Renal cortex interstitium (tissue), 15 donors: ENCODE measurements at places on chromosomes 11 and 22. TPM values are rescaled to one million over a fixed set of nuclear protein-coding genes. Genes with fewer than 3 reads are reported as not detected.

GRCh38 chr11:117586392-117586791 is 210.6 kb downstream of the DSCAML1 start:
- DNase-seq = no peak

DNA sequence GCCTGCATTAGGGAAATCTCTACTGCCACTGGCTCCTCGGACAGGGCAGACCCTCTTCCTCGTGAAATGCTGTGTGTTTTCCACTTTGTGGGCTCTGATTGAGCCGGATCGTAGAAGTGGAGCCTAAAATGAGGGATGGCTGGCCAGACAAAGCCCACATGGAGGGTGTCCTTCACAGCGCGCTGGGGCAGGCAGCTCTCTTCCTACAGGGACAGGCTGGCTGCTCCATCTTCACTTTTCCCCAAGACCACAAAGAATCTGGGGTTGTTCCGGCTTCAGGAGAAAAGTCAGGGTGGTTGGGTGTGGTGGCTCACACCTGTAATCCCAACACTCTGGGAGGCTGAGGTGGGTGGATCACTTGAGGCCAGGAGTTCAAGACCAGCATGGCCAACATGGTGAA is 94.9 kb downstream of the MORC2 start:
- no peak for DNase-seq

MAP6 gene
- polyA plus RNA-seq = 8.1 TPM

DNA sequence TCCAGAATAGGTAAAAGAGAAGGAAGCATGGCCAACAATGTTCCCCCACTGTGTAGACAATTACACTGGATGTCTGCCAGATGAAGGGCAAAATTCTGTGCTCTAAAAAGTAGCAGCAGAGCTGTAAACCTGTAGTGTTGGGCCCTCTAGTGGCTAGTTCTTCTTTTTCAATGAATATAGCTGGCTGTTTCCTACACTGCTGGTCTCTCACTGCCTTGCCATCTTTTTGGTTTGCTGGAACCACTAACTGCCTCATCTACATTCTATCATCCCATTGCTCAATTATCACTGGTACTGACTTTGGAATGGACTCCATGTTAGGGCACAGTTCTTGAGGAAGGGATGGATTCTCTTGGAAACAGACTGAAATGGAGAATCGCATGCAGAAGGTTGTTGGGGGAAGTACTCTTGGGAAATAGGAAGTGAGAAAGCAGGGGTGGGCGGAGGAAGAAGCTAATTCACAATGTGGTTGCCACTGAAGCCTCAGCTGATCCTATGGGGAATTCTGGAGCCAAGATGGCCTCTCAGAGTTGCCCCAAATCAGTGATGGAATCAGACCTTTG is 17.9 kb downstream of the KCNE3 start:
- peak; percentile 47 for DNase-seq

- no peak for DNase-seq
Observed at GRCh38 chr11:36578458-36578857, 10.7 kb downstream of the RAG1 start.

- DNase-seq = no peak
Observed at GRCh38 chr22:45399712-45400445, 13.5 kb downstream of the SMC1B start.

INS gene
- polyA plus RNA-seq = not detected

DNA sequence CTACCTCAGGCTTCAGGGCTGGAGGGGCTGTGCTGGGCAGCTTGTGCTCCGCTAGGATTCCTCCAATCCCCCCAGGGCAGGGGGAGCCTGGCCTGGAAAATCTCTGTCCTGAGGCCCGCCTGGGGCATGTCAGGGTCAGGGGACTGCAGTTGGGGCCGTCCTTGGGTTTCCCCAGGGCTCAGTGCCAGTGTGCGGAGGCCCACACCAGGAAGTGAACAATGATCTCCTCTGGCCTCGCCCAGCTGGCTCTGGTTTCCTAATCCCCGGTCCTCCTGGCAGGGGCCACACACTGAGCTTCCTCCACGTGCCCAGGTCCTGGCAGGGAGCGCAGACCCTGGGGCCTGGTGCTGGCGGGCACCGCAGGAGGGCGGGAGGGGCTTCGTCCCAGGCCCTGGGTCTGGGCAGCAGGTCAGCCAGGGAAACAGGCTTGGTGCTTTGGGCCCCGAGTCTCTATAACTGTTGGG is 1.4 kb upstream of the MUC2 start:
- no peak for DNase-seq

- DNase-seq = no peak
Observed at GRCh38 chr22:47191671-47192650, 429.5 kb downstream of the TBC1D22A start.

DDTL gene
- 7.6 TPM for polyA plus RNA-seq

DNA sequence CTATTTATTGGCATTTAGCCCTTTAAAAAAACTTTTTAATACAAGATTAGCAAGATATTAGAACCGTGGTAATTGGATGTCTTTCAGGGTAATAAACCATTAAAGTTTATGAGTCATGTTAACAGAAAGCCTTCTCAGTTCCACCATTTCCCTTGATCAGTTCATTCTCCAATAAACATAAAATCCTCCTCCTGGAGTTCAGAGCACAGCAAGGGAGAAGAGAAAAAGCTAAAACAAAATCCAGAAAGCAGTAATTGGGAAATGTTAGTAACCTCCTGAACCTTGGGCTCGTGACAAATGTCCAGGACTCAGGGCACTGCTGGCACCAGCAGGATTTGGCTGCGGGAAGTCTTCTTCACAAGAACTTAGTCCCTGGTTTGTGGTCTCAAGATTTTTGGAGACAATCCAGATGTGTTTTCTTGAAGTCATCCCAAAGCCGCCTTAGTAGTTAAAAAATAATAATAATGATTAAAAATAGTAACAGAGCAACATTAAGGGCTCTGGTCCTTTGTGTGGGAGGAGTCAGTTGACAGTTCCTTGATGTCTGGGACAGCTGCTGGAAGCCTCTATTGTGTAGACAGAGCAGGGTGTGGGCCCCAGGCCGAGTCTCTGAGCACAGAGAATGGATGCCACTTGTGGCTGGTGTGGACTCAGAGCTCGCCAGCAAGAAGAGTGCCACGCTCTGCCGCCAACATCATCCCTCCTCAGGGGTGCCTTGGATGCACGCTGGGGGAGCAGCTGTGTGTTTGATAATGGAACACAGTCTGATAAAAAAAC is 43.4 kb upstream of the PITPNB start:
- peak; percentile 10 for DNase-seq

DNA sequence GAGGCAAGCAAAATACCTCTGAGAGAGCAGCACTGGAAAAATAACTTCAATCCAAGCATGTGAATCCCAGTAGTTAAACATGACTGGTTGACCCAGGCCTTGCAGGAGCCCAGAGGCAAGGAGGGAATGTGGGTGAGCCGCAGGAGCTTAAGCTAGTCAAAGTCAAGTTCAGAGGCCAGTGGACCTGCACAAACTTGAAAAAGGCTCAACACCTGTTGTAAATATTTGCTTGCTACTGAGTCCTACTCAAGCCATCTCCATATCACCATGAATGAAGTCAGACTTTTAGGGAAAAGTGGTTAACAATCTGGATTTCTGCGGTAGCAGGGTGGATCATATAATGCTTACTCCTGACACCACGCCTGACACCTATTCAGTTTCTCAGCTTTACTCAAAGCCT is 4.8 kb upstream of the CAT start:
- no peak for DNase-seq

TNKS1BP1 gene
- polyA plus RNA-seq = 64.2 TPM

SLC22A12 gene
- 3.3 TPM for polyA plus RNA-seq

DNA sequence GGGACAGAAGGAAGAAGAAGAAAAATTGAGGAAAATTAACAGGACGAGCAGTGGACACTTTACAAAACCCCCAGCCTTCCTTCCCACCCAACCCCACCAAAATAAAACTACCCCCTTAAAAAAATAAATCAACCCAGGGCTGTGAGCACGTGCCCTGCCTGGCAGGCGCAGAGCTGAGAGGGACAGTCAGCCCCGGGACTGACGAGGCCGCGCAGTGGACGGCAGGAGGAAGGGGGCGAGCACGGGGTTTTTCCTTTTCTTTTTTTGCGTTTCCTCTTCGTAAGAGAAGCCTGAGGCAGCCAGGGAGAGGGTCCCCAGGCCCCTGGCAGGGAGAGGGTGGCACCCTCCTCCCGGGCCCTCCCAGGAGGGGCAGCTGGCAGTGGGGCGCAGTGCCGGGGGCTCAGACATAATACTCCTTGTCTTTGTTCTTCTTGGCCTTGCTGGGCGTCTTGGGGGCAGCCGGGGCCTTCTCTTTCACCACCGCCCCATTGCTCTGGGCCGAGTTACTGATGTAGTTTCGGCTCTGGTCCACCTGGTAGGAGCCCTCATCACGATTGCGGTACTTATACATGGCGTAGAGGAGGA is 15.9 kb downstream of the SLC22A12 start:
- no peak for DNase-seq

DNA sequence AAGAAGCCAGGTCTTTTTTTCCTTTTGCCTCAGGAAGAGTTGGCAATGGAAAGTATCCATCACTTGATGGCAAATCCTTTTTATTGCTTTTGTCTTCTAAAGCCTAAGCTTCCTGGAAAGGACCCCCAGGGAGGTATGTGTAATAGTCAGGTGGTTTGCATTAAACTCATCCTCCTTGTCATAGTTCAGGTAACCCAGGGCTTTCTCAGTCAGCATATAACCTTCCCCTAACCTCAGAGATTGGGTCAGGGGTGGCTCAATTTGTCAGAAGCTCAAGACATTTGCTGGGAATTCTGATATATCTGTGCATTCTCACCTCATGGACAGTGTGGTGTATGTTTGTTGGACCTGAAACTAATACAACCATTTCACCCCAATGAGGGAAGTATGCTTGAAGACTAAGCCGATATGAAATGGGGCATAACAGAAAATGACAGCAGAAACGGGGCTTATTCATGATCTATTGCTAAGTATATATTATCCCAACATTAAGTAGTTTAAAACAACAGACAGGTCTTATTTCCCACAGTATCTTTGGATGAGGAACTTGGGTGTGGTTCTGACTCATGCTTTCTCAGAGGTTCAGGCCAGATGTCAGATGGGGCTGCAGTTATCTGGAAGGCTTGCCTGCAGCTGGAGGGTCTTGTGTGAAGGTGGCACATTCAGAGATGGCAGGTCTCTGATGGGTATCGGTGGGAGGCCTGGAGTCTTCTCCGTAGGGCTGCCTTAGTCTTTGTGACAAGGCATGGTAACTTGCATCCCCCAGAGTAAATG is 135.8 kb upstream of the SPON1 start:
- DNase-seq = no peak

- DNase-seq = no peak
Observed at GRCh38 chr11:30321321-30321720, 1.6 kb upstream of the ARL14EP start.

DNA sequence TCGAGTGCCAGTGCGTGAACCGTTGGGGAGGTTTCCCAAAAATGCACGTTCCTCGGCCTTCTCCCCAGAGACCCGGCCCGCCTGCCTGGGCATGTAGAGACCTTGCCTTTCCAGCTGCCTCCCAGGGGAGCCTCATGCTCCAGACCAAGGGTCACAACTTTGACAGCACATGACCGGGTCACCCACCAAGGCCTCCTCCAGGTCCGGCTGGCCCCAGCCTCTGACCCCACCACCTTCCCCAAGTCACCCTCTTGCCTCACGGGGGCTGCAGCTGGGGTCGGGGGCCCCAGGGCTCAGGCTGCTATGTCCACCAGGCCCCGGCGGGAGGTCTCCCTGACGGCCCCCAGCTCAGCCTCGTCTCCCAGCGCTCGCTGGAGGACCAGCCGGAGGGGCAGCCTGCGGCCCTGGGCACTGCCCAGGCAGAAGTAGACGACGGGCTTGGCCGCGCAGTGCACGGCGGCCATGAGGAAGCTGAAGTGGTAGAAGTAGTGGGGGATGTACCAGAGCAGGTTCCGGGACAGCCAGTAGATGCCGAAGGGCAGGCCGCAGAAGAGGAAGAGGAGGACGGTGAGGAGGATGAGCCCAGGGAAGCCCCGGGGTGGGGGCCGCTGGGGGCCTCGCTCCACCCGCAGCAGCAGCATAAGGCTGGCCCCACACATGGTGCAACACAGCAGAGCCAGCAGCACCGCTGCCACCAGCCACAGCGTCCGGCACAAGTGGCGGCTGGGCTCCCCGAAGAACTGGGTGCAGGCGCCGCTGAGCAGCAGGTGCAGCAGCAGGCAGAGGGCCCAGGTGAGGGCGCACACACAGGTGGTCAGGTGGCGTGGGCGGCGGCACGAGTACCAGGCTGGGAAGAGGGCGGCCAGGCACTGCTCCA is 4.4 kb downstream of the MRGPRE start:
- no peak for DNase-seq

OR5D13 gene
- not detected for polyA plus RNA-seq

GRCh38 chr22:21677606-21678443 is 12.0 kb downstream of the PPIL2 start:
- no peak for DNase-seq

PATE4 gene
- 0.10 TPM for polyA plus RNA-seq

ACAT1 gene
- 97.9 TPM for polyA plus RNA-seq

RASD2 gene
- 2.1 TPM for polyA plus RNA-seq

DNA sequence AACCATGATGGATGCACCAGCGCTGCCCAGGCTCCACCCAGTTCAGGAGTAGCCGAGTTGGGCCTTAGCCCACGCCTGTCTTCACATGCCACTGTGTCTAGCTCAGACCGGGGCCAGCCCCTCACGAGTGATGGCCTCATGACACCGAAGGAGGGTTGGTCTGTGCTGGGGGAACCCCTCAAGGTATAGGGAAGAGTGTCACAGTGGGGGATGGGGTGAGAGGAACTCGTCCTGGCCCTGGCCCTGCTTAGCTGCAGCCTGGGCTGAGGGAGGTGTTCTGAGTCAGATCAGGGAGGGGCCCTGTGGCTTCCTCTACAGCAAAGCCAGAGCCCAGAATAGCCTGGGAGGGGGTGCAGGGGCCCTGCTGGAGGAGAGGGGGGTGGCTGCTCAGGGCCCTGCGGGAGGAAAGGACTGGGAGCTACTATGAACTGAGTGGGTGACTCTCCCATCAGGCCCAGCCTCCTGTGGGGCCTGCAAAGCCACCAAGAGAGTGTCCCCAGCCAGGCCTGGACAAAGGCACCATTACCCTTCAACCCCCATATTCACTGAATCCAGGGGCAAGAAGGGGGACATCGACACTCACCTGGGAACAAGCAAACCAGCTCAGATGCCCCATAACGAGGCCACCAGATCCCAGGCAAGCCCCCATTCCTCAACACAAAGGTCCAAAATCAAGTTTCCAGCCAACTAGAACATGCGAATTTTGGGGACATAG is 41.2 kb downstream of the IGLL5 start:
- no peak for DNase-seq

PLAAT5 gene
- polyA plus RNA-seq = 0.64 TPM

DNA sequence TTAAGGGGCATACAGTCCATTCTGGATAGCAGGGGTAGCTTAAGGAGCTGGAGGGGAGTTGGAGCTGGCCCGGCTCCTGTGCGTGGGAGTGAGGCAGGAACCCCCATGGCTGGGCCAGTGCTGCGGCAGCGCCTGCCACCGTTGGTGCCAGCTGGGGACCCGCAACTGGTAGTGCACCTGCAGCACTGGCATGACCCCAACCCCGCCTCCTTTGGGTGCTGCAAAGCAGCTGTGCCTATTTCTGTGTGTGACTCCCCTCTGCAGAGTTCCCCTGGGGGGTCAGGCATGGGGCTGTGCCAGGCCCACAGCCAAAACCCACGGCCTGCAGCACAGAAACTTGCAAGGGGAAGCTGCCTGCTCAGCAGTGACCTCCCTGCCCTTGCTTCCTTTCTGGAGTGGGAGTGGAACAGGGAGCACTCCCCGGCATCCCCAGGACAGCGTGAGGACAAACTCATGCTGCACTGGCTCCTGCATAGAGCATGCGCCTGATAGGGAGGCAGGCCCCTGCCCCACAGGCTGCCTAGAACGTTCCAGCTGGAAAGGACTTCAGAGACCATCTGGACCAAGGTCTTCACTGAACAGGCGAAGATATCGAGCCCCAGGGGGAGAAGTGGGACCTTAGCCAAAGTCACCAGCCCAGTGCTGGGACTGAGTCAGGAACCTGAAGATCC is 26.2 kb upstream of the RAB1B start:
- no peak for DNase-seq
